HT1080 (cell line): ENCODE measurements at places on chromosomes 1 and 21. TPM values are rescaled to one million over a fixed set of nuclear protein-coding genes. Genes with fewer than 3 reads are reported as not detected.

The TRIM45 gene
- total RNA-seq: 2.0 and 3.7 TPM in 2 replicates

The MYOCOS gene
- total RNA-seq: not detected in 2 replicates

The PTPRU gene
- total RNA-seq: 37.5 and 40.1 TPM in 2 replicates

The CDCA8 gene
- total RNA-seq: 29.3 and 38.4 TPM in 2 replicates

The NPR1 gene
- total RNA-seq: 0.02 and 0.03 TPM in 2 replicates

The OR10R2 gene
- total RNA-seq: not detected in 2 replicates

The TRPM2 gene
- total RNA-seq: 0.40 and 1.4 TPM in 2 replicates

The BTBD19 gene
- 2.9 and 3.6 TPM in 2 replicates for total RNA-seq

The TSTD1 gene
- 0.30 TPM in 1 of 2 replicates, not detected in the other for total RNA-seq

The GDAP2 gene
- 16.7 and 18.6 TPM in 2 replicates for total RNA-seq

The FYB2 gene
- total RNA-seq: not detected in 2 replicates

The UMODL1 gene
- not detected in 2 replicates for total RNA-seq

The RBP7 gene
- total RNA-seq: not detected in 2 replicates

The PLA2G2A gene
- total RNA-seq: not detected in 2 replicates

The EFNA3 gene
- total RNA-seq: 3.3 and 7.0 TPM in 2 replicates

The NOS1AP gene
- 0.37 and 1.8 TPM in 2 replicates for total RNA-seq

The CELSR2 gene
- 1.5 and 1.7 TPM in 2 replicates for total RNA-seq

The CD2 gene
- not detected in 2 replicates for total RNA-seq

The FAM72A gene
- 9.0 and 15.0 TPM in 2 replicates for total RNA-seq

The ZBTB18 gene
- 13.0 and 16.7 TPM in 2 replicates for total RNA-seq

The OSCP1 gene
- 1.4 and 1.8 TPM in 2 replicates for total RNA-seq

The KIF26B gene
- 0.90 and 1.1 TPM in 2 replicates for total RNA-seq

The CHI3L1 gene
- total RNA-seq: 3.3 and 5.7 TPM in 2 replicates

The SPRR1A gene
- total RNA-seq: not detected in 2 replicates

The GPR157 gene
- 3.6 and 3.8 TPM in 2 replicates for total RNA-seq

The TMPRSS3 gene
- total RNA-seq: not detected in 2 replicates

The HP1BP3 gene
- total RNA-seq: 128 and 151 TPM in 2 replicates

The OLFML3 gene
- total RNA-seq: 4.0 and 5.1 TPM in 2 replicates

The AMY1C gene
- not detected in 2 replicates for total RNA-seq

The FAM3B gene
- total RNA-seq: 0.10 TPM in 1 of 2 replicates, not detected in the other

The CACNA1S gene
- not detected in 2 replicates for total RNA-seq

The OR10Z1 gene
- not detected in 2 replicates for total RNA-seq

The CD101 gene
- total RNA-seq: 0.03 and 0.06 TPM in 2 replicates

The STIL gene
- 23.8 and 30.6 TPM in 2 replicates for total RNA-seq

The KPRP gene
- not detected in 2 replicates for total RNA-seq

The LSS gene
- total RNA-seq: 74.2 and 85.5 TPM in 2 replicates

The TESK2 gene
- total RNA-seq: 0.71 and 0.73 TPM in 2 replicates

The NPHS2 gene
- not detected in 2 replicates for total RNA-seq

The RIMKLA gene
- total RNA-seq: 0.33 and 0.61 TPM in 2 replicates

The GJA5 gene
- not detected in 2 replicates for total RNA-seq
